ENCODE measurements at places on chromosomes 3 and 15.
A peak's percentile ranks its signal among the peaks of the same experiment; 100 is the strongest.

DNA sequence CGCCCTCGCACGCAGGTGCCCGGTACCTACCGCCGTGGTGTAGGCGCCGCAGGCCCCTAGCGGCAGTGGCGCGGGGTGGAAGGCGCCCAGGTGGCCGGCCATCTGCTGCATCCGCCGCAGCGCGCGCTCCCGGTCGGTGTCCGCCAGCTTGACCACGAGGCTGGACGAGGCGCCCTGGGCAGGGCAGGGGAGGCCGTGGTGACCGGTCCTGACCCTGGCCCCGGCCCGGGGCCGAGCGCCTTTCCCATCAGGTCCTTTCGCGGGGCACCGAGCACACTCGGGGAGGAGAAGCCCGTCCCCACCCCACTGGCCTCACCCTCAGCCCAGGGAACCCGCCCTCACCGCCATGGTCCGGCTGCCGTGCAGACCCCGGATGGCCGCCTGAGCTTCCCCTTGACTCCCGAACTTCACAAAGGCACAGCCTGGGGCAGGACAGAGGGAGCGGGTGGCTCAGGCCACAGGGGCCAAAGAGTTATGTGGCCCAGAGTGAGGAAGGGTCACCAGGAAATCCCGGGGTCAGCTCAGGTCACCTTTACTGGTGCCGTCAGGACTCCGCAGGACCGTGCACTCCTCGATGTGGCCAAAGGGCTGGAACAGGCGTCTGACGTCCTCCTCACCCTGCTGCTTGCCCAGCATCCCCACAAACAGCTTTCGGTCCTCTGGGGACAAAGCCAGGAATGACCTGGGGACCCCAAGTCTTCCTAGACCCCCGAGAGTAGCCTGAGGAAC lies 17.4 kb upstream of the PARP6 start:
- no peak for DNase-seq

- no peak for DNase-seq
These were observed 137.4 kb downstream of the RYR3 start for GRCh38 chr15:33448151-33448550.

DNA sequence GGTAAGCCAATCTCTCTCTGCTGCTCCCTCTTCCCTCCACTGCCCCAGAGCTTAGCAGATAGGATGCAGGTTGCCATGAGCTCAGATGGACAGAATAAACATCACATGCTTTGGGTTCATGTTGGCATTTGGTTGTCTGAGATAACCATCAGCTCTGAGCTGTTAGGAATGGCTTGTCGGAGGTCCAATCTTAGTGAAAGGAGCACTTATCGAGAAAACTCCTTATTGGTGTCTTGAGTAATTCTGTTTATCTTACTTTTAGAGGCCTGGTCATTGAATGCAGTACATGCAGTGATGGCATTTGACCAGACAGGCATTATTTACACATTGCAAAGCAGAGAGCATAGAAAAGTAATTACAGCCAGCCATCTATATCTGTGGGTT lies 99.7 kb downstream of the CEMIP start:
- no peak for DNase-seq

DNA sequence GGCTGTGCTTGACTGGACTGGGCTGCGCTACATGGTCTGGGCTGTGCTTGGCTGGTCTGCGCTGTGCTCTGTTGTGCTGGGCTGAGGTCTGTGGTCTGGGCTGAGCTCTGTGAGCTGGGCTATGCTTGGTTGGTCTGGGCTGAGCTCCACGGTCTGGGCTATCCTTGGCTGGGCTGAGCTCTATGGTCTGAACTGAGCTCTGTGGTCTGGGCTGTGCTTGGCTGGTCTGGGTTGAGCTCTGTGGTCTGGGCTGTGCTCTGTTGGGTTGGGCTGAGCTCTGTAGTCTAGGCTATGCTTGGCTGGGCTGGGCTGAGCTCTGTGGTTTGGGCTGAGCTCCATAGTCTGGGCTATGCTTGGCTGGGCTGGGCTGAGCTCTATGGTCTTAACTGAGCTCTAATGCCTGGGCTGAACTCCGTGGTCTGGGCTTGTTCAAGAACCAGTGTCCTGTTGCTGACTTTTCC lies 92.0 kb downstream of the PLXNA1 start:
- DNase-seq = no peak

- DNase-seq = no peak
These were observed 37.2 kb upstream of the TMEM115 start for GRCh38 chr3:50396502-50396901.

DNA sequence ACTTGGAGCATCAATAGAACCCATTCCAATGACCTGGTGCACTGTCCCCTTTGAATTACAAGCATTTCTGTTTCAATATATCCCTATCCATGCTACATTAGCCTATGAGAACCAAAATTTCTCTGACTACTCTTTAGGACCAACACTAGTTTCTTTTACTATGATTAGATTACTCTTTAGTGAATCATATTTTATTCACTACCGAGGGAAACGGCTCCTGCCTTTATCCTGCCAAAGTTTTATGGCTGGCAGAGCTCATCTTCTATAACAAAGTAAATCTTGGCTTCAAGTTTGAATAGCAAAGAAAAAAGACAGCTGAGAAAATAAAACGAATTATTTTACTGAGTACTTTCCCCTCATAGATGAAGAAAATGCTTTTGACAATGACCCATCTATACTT lies 120.9 kb downstream of the SLC9A9 start:
- no peak for DNase-seq

DNA sequence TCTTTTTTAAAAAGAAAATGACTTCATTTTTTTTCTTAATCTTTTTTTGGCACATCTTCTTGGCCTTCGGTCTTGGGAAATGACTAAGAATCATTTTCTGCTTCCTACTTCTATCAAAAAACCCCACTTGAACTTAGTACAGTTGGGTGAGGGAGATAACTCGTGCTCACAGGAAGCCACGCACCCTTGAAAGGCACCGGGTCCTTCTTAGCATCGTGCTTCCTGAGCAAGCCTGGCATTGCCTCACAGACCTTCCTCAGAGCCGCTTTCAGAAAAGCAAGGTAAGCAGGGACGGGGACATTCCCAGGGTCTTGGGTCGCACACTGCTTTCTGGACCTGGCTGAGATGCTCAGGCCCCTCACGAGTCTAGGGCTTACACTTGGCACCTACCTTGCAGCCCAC lies at the start of gene CCR4:
TSS of gene CCR4 (plus strand) at position 235 of the 402 bp plus-strand sequence. CDS start 1,779 bp downstream, outside the sequence.
- DNase-seq = peak; percentile 68

DNA sequence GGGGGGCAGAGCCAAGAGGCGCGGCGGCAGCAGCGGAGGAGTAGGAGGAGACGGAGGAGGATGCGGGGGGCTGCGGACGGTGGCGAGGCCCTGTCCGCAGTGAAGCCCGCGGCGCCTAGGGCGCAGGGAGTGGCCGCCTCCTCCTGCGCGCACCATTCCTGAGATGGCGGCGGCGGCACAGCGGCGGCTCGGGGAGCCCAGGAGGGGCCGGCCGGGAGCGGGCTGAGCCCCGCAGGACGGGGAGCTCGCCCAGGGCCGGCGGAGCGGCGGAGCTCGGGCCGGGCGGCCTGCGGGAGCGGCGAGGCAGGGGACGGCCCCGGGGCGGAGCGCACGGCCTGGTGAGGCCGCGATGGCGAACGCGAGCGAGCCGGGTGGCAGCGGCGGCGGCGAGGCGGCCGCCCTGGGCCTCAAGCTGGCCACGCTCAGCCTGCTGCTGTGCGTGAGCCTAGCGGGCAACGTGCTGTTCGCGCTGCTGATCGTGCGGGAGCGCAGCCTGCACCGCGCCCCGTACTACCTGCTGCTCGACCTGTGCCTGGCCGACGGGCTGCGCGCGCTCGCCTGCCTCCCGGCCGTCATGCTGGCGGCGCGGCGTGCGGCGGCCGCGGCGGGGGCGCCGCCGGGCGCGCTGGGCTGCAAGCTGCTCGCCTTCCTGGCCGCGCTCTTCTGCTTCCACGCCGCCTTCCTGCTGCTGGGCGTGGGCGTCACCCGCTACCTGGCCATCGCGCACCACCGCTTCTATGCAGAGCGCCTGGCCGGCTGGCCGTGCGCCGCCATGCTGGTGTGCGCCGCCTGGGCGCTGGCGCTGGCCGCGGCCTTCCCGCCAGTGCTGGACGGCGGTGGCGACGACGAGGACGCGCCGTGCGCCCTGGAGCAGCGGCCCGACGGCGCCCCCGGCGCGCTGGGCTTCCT lies at the start of gene GPR27:
TSS of gene GPR27 (plus strand) at position 155 of the 909 bp plus-strand sequence. CDS start at position 350, 195 bp downstream.
- no peak for DNase-seq

DNA sequence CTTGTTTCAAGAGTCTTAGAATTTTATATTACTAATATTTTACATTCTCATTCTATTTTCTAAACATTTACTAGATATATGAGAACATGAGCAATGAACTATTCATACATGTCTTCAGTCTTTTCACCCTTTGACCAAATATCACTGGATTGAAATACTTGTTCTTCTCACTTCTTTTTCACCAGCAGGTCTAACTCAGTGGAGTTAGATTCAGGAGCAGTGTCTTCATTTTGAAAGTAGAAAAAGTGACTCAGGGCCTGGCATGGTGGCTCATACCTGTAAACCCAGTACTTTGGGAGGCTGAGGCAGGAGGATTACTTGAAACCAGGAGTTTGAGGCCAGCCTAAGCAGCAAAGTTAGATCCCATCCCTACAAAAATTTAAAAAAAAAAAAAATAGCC lies 70.8 kb downstream of the USP13 start:
- no peak for DNase-seq

DNA sequence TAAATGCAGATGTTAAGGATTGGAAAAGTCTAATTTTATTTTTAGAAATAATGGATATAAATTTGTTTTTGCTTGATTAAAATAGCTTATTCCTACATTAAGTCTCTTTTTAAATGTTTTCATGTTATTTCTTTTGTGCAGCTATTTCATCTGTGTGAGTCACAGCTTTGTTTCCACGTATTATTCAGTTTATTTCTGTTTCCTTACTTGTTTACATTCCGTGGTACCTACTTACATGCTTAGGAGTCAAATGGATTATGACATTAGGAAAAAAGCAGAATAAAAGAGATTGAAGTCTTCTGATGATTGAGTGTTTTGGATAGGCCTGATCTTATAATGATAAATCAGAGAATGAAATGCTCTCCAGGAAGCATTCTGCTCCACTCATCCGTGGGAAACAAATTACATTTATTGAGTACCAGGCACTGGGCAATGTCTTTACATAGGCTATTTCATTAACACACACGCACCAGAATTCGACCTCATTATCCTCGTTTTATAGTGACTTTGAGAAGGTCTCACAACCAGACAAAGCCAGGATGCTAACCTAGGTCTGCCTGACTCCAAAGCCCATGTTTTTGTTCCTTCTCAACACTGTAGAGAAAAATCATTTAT lies 38.1 kb upstream of the RASA2 start:
- DNase-seq = no peak

- DNase-seq = no peak
These were observed 76.5 kb upstream of the SPRED1 start for GRCh38 chr15:38176155-38176554.

DNA sequence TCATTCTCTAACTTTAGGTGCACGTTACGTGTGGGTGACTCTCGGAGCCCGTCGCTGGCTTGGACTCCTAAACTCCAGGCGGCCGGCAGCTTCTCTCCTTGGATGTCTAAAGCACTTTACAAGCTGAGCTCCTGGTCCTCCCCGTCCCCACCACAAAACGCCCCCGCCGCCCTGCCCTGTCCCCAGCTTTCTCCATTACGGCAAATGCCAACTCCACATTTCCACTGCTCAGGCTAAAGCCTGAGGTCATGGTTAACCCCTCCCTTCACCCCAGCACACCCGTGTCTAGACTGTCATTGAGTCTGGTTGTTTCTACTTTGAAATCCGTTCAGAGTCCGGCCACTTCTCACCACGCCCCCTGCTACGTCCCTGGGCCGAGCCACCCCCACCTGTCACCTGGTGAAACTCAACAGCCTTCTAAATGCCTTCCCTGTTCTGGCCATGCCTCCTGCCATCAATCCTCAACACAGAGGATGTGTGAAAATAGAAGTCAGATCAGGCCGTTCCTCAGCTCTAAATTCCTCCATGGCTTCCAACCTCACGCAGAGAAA lies 8.1 kb upstream of the PCSK6 start:
- DNase-seq = no peak

DNA sequence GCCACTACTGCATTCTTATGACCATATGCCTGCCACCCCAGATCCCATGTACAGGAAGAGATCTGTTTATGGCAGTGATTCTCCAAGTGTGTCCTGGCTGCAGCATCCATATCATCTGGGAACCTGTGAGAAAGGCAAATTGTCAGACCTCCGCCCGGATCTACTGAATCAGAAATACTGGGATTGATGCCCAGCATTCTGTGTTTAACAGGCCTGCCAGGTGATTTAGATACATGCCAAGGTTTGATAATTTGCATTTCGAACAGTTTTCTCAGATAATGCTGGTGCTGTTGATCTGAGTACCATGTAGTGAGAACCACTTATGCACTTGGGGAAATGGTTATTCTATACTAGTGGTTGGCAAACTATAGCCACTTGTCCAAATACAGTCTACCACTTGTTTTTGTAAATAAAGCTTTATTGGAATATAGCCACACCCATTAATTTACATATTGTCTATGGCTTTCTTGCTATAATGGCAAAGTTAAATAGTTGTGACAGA lies 165.4 kb downstream of the SSR3 start:
- DNase-seq = no peak

- no peak for DNase-seq
These were observed 24.9 kb upstream of the RASGRP1 start for GRCh38 chr15:38589502-38589901.

DNA sequence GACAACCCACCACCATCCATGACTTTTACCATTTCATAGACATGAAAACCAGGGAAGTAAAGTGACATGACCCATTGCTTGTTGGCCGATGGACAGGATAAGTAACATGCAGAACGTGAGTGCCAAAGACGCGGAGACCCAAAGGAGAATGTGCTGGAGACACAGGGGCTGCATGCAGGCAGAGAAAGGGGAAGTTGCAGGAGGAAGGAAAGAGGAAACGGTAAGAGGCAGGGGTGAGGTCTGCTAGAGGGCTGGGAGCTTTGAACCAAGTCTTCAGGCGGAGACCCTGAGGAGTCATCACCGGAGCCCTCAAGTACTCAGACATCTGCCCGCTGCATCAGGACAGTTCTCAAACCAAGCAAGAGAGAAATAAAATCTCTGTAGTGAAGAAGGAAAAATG lies 34.9 kb downstream of the MAGEF1 start:
- no peak for DNase-seq

- DNase-seq = no peak
These were observed 70.1 kb downstream of the RNF13 start for GRCh38 chr3:149883134-149883533.
